Activated T-cell treated with anti-CD3 and anti-CD28 coated beads for 48 hours (primary cell): ENCODE measurements at places on chromosomes 13 and 19.

DNA sequence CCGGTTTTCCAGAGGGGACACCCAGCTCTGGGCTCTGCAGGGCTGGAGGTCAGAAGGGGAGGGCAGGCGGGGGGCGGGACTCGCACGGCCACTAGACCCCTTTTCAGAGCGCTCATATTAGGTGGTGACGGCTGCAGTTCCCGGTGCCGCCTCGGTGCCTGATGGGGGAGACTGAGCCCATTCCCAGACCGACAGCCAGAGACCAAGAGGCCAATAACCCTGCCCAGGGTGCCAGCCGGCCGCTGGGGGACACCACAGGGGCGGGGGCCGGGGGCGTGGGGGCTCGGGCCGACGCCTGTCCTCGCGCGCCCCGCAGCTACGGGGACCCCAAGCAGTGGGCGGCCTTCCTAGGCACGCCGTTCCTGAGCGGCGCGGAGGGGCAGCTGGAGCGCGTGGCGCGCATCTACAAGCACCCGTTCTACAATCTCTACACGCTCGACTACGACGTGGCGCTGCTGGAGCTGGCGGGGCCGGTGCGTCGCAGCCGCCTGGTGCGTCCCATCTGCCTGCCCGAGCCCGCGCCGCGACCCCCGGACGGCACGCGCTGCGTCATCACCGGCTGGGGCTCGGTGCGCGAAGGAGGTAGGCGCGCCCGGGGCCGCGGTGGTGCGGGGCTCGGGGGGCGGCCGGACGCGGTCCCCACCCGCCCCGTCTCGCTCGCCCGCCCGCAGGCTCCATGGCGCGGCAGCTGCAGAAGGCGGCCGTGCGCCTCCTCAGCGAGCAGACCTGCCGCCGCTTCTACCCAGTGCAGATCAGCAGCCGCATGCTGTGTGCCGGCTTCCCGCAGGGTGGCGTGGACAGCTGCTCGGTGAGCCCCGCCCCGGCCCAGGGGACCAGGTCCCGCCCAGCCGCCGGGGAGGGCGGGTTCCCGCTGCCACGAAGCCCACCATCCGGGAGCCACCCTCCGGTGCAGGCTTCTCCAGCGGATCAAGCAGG lies 2.4 kb downstream of the TIMM13 start:
- no peak for DNase-seq

GRCh38 chr13:112575675-112576074 lies 12.3 kb downstream of the TUBGCP3 start:
- no peak for DNase-seq

GRCh38 chr19:35320065-35320713 lies 8.8 kb upstream of the CD22 start:
- DNase-seq = no peak

DNA sequence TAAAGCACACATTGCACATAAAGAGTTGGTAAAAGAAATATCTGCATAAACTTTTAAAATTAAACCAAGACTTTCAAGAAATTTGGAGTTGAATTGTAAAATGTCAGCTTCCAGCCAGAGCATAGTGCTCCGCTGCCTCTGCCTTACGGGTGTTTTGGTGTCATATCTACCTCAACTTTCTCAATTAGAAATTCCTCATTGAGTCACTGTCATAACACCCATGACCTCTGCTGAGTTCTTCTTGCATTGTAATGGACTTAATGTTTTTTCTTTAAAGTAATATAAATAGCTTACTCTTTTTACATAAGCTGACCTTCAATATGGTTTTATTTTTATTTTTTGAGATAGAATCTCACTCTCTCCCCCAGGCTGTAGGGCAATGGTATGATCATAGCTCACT lies 551.0 kb upstream of the NBEA start:
- no peak for DNase-seq

DNA sequence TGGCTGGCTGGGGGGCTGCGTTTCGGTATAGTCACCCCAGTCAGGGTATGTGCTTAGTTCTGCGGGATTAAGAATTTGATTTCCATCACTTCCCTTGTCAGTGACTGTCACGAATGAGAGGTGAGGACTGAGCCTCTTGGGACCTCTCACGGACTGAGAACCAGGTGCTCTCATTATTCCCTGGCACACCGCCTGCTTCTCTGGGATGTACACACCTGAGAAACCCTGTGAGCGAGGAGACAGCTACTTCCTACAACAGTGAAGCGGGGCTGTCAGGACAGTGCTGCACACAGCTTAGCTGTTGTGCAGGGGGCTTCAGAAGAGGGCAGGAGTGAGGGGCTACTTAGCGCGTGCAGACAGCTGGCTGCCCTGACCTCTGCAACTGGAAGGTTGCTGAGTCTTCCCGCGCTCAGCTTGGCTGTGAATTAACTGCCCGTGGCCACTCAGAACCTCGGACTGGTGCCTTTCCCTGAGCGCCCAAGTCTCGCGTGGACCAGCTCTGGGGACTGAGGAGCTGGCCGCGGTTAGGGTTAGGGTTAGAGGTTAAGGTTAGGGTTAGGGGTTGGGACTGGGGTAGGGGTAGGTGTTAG lies 65.3 kb upstream of the MCF2L start:
- no peak for DNase-seq

GRCh38 chr19:50817941-50818858 lies 5.4 kb downstream of the KLK1 start:
- DNase-seq = peak; percentile 64

DNA sequence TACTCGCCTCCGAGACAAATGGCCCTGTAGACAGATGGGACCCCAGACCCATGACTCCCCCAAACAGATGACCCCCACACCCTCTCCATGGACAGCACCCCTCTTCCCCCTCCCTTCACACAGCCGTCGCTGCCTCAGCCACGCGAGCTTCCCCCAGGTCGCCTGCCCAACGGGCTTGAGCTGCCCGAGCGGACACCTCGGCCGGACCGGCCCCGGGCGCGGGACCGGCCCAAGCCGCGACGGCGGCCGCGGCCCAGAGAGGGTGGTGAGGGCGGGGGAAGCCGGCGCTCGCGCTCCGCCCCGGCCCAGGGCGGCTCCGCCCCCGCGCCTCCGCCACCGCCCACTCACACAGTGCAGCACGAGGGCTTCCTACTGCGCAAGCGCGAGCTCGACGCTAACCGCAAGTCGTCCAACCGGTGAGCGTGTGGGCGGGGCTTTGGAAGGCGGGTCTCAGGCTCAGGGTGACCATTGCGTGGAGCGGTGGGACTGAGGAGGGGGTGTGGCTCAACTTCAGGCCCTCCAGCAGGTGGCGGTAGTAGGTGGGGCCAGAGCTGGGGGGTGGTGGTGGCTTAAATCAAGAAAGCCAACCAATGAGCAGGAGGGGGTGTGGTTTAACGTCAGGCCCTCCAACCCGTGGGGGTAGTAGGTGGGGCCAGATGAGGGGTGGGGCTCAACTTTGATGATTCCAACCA lies 6.2 kb upstream of the SHKBP1 start:
- peak; percentile 95 for DNase-seq

DNA sequence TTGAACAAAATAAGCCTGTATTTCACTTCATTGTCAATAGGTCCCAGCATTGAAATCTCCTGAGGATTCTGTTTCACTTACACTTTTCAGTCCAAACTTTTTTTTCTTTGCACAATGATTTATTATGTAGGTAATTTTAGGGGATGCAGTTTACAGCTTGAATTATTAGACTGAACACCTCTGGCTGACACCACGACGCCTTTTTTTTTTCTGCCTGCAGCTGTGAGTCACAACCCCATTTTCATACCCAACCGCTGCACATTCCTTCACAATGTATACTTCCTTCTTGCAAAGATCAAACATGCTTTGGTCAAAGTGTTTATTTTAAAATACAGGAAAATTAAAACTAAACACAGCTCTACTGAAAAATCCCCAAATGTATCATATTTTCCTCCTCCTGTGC lies 11.4 kb downstream of the ZIC2 start:
- DNase-seq = no peak

- DNase-seq = no peak
Observed at GRCh38 chr19:12077375-12077774, 12.8 kb downstream of the ZNF844 start.

- DNase-seq = no peak
Observed at GRCh38 chr19:876089-876488, 16.6 kb downstream of the CFD start.

GRCh38 chr13:22915442-22916082 lies 265.2 kb upstream of the SGCG start:
- DNase-seq = no peak

DNA sequence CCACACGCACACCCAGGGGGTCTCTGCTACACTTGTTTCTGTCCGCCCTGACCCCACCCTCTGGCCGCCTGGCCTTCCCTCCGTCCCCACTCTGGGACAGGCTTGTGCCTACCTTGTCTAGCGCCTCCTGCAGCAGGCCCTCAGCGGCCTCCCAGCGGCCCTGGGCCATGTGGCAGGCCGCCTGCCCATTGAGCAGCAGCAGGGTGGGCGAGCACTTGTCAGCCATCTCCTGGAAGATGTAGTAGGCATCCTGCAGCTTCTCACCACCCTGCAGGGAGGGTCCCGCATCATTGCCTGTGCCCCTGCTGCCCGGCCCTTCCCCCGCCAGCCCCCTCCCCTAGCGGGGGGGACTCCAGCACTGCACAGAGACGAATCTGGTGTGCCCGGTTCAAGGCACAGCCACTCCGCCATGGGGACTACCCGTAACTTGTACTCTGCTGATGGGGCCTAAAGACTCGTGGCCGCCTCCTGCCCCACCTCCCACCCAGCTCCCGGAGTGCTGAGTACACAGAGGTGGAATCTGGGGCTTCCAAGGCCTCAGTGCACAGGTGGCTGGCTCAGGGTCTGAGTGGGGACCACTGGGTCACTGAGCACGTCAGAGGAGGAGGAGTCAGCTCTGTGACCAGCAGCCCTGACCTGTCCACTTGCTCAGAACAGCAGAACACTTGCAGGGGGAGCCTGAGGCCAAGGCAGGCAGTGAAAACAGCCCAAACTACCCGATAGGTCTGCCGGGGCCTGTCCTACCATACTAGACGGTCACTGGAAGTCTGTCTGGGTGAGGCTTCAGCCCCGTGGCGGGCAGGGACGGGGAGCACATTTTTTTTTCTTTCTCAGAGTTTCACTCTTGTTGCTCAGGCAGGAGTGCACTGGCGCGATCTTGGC lies 7.4 kb upstream of the CERS1 start:
- no peak for DNase-seq

GRCh38 chr19:29967623-29968022 lies 25.6 kb downstream of the URI1 start:
- no peak for DNase-seq

GRCh38 chr19:42501733-42502132 lies 26.5 kb downstream of the CEACAM1 start:
- no peak for DNase-seq

DNA sequence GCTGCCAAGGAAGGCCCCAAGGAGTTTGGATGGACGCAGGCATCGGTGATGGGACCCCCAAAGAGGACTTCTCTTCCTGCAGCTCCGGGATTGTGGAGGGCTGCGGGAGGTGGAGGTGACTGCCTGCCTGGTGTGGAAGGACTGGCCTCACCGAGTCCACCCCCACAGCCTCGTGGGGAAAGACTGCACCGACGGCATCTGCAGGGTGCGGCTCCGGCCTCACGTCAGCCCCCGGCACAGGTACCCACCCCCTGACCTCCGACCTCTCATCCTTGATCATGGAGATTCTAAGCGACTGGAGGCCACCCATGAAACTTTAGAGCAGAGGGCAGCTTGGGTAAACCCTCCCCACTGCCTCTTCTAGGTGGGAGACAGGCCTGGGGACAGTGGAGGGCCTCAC lies 16.9 kb upstream of the CLASRP start:
- DNase-seq = no peak

DNA sequence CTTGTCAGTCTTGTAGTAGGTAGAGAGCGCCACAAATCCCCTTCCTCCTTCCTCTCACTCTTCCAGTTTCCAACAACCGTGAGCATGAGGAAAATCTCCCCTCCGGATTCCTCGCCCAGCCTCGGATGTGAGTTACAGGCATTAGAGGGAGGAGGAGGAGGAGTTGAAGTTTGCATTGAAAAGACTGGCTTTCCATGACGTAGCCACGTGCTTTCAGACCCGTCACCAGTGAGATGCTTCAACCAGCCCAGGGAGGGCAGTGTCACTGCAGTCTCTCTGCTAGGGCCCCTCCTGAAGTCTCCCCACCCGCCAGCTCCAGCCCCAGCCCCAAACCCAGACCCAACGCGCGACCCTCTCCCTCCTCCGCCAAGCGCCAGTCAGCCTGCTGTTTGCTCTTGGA lies 442 bp upstream of the FGF14 start:
- no peak for DNase-seq

- DNase-seq = no peak
Observed at GRCh38 chr13:94640721-94641120, 39.1 kb downstream of the GPR180 start.
